Activated naive CD4-positive, alpha-beta T cell (primary cell): ENCODE measurements at places on chromosomes 11 and 22.

- DNase-seq: no peak
Measured at GRCh38 chr22:50432131-50432876, 42.5 kb downstream of the SBF1 start.

DNA sequence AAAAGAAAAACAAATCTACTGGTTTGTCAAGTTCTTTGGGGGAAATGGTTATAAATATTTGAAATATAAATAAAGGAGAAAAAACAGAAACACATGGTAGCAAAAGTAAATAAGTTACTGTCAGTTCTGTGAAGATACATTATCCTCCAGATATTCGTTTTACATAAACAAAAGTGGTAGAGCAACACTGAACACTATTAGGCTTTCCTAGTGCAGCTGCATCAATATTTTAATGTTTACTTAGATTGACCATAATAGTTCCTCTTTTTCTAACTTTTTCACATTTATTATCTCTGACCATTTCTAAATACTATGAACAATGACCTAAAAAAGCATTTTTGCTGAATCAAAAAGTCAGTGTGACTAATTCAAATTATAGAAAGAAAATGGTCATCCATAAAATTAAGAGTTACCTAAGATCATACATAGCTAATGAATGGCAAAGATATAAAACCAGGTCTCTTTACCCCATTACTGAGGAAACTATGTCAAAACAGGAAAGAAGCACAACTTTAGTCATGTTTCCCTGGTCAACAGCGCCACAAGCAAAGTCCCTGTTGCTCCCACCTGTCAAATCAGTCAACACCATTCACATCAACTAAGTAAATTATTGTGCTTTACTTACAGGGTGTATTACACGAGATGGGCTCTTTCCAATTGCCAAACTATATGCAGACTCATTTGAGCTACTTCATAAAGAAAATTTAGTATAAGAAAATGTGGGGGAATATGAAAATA, 38.5 kb downstream of the SBF2 start:
- DNase-seq: no peak

DNA sequence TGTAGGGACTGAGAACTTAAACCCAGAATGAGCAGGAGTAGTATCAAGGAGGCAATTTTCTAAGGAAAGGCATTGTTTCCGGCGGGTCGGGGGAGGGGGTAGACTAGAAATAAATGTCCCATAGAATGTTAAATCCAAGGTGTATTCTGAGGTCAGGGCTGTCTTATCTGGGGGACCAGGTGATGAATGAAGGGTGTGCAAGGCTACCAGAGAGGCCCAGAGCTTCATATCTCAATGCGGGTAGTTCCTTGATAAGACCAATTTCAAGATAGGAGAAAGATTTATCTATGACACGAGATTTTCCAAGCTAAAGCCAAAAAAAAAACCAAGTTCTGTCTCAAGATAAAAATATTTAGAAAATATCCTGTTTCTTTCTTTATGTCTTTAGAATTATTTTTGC, 8.3 kb upstream of the RCE1 start:
- no peak for DNase-seq

DNA sequence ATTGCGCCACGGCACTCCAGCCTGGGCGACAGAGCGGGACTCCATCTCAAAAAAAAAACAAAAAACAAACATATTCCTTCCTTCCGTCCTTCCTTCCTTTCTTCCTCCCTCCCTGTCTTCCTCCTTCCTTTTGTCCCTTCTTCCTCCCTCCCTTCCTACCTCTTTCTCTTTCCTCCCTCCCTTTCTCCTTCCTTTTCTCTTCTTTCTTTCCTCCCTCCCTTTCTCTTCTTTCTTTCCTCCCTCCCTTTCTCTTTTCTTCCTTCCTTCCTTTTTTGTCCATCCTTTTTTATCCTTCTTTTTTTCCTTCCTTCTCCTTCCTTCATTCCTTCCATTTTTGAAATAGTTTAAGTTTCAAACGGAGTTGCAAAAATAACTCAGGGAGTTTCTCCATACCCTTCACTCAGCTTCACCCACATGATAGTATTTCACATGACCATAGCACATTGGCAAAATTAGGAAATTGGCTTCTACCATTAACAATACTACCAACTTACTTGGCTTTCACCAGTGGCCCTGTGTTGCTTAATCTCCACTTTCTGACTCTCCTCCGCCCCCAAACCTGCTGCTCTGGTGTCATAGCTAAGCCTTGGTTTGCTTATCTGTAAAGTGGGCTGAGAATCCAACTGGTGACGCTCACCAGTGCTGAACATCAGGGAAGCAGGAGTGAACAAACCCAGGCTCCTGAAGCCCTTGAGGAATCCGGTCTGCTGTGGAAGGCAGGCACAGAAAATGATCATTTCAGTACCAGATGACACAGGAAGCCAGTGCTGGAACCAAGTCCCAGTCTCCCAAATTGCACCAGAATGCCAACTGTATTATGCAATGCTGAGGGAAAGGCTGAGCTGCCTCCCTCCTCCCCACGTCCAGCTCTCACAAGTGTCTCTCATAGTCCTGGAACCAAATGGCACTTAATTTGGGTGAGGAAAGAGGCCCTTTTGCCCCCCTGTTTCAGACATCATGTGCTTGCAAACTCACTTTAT, 17.2 kb upstream of the CRYBB3 start:
- no peak for DNase-seq

GRCh38 chr11:70129051-70129592, 51.0 kb downstream of the ANO1 start:
- no peak for DNase-seq

DNA sequence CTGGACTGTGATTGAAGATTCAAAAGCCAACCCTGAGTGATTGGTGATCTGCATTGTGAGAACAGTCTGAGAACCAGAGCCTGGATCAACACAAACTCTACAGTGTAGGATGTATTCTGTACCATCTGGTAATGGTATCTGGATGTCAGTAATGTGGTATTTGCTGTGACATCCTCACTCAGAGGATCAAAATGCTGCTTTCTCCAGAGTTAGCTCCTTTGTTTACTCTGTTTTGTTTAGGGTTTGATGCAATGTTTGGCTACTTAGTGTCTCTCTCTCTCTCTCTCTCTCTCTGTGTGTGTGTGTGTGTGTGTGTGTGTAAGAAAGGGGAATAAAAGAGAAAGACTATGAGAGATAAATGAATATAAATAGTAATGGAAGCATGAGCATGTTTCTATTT, 24.3 kb downstream of the CASP4 start:
- no peak for DNase-seq

GRCh38 chr22:32771756-32772155, 29.7 kb upstream of the TIMP3 start:
- no peak for DNase-seq

DNA sequence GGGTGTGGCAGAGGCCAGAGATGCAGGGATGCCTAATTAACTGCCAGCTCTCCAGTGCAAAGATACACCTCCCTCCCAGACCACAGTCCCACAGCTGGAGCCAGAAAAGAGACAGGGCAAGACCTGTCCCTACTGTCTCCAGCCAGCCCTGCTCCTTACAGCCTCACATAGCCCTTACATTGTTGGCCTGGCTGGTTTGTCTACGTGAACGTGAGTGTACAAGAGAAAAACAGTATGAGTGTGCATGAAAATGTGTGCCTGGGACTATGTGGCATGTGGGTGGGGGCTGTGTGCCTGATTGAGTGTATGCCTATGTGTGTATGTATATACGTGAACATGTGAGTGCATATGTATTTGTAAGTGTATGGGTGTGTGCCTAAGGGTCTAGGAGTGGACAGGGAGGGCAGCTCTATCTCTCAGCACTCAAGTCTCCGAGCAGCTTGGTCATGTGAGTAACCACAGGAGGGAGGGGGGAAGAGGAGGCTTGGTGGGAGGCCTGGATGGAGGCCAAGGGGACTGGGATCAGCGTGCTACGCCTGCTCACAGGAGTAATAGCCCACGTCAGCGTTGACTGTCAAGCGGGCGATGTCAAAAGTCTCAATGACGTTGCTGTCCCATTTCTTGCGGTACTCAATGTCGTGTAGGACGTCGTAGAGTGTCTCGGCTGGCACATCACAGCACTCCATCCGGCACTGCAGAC, 6.6 kb upstream of the ARAP1 start:
- no peak for DNase-seq

DNA sequence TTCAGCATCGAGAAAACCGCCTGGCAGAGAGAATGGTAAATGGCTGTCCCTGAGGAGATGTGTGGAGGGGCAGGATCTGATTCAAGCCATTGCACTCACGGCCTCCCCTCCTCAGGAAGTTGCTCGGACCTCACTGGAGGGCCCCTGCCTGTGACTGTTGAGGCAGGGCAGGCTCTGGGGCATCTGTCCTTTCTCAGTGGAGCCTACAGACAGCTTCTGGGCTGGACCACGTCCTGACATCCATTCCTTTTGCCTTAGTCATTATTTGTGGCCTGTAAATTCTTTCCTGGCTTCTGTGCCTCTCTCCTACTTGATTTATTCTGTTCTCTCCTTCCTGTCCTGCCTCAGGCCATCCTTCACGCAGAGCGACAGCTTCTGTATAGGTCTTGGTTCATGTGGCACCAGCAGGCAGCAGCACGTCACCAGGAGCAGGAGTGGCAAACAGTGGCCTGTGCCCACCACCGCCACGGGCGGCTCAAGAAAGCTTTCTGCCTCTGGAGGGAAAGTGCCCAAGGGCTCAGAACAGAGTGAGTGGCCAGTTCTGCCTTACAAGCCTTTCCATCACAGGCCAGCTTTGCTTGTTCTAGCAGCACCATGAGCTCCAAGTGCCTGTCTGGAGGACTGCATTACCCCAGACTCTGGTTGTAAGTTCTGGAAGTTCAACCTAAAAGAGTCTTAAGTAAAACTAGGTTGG, 59.6 kb downstream of the PISD start:
- DNase-seq: no peak

- DNase-seq: no peak
Measured at GRCh38 chr11:102780491-102780918, at the start of gene MMP10. Gene MMP10, minus strand, starts transcription at chr11:102780628. Its CDS starts 37 bp downstream, at chr11:102780591.

DNA sequence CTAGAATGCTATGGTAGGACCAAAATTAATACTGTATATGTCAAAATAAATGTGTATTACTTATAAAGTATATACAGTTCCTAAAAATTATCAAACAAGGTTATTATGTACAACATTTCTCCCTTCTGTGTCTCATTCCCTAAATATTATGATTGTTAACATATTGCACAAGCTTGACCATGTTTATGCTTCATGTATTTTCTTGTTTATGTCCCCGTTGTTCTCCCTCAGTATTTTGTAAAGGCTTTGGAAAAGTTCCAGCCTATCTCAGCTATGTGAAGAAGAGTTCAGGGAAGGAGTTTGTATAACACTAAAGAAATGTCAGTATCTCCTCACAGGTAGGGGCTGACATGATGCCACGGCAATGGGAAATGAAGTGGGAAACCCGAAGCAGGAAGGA, 19.6 kb downstream of the ADM start:
- DNase-seq: no peak

DNA sequence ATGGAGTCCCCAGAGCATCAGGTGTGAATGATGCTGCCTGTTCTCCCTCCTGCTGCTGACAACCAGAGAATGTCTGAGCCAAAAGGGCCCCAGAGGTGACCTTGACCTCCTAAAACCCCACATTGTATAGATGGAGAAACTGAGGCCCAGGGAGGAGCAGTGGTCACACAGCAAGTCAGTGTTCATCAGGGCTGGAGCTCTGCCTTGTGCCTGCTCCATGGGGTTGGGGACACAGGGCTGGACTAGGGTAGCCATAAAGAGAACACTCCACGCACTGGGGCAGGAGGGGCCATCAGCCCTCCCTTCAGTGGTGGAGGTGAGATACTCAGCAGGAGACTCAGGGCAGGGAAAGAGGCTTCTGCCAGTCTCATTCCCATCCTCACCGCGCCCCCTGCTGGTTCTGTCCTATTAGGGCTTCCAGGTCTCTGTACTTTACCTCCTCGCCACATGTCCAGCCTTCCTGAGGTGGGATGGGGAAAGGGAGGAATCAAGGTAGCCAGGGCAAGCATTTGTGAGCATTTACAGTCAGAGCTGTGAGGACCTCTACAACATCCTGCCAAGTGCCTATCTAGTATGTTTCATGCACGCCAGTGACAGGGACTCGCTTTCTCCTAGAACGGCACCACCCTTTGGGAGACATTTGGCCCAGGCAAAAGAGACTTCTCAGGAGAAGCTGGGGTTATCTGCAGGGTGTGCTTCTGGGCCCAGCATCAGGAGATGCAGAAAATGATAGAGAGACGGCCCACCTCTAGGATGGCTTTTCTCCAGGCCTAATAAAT, 43.2 kb downstream of the NEU3 start:
- peak; percentile 4 for DNase-seq

DNA sequence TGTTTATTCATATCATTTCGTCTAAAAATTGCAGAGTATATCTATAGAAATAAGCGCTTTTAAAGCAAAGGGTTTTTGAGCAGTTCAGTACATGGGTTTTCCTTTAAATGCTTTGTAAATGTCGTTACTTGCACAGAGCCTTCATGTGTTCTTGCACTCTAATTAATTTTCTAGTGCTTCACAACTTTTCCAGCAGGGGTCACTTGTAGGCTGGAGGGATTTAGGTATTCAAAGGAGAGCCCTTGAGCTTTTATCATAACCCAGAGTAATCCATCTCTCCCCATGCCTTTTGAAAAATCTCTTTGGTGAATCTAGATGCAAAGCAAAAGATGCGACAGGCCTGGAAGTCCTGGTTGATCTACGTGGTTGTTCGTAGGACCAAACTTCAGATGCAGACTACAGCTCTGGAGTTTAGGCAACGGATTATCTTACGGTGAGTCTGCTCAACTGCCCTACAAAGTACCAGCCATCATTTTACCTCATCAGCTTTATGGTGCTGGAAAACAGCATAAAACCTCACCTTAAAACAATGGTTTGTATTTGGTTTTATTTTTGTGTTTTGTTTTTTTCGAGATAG, 60.4 kb downstream of the SFI1 start:
- DNase-seq: no peak

- DNase-seq: no peak
Measured at GRCh38 chr22:29203488-29204454, 1.9 kb upstream of the EMID1 start.

- no peak for DNase-seq
Measured at GRCh38 chr22:47332246-47332980, 570.0 kb downstream of the TBC1D22A start.

- no peak for DNase-seq
Measured at GRCh38 chr22:39658367-39658766, 87.8 kb downstream of the CACNA1I start.

GRCh38 chr11:57630171-57630570, 19.5 kb downstream of the YPEL4 start:
- DNase-seq: no peak

DNA sequence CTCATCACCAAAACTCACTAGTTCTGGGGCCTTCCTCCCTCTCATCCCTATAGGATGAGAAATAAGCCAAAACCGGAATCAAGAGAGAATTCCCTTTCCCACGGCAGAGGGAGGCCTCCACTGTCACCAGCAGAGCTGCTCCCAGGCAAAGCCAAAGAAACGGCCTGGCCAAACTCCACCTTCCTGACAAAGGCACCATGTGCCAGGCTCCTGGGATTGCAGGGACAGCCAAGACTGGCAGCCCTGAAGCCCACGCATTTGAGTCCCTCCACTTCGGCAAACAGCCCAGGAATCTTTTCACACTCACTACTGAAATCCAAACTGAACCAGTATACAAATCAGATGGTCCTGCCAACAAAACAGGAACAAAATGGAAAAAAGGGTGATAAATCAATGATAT, 6.1 kb downstream of the SMCO4 start:
- no peak for DNase-seq
